ENCODE measurements at places on chromosomes 5 and 9.

DNA sequence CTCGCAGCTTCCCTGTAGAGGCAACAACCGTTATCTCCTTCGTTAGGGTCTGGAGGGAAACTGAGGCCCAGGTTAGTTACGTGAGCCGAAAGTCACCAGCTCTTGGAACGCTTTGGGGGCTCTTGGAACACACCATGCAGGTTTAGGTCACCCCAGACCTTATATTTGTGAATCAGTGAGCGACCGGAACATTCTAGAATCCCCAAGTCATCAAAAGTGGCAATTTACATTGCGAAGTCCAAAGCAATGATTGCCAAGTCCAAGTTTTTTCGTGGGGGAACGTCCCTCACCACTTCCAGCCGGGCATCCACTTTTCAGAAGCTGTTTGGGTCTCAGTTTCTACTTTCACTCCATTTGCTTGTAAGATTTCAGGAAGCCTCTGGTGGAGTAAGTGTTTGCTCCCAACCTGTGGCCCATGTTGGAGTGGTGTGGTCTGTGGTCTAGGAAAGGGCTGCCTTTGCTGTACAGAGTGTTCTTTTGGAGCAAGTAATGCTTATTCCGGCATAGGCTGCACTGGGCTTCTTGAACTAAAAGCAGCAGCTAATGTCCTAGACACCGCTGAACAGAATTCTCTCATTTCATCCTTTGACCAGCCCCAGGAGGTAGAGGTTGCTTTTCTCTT lies 32.8 kb upstream of the SPRY4 start:
- DNase-seq = no peak

GRCh38 chr9:13787234-13787833 lies 507.8 kb upstream of the MPDZ start:
- no peak for DNase-seq

GRCh38 chr9:86353655-86354010 lies 577 bp downstream of the TUT7 start:
- no peak for DNase-seq

DNA sequence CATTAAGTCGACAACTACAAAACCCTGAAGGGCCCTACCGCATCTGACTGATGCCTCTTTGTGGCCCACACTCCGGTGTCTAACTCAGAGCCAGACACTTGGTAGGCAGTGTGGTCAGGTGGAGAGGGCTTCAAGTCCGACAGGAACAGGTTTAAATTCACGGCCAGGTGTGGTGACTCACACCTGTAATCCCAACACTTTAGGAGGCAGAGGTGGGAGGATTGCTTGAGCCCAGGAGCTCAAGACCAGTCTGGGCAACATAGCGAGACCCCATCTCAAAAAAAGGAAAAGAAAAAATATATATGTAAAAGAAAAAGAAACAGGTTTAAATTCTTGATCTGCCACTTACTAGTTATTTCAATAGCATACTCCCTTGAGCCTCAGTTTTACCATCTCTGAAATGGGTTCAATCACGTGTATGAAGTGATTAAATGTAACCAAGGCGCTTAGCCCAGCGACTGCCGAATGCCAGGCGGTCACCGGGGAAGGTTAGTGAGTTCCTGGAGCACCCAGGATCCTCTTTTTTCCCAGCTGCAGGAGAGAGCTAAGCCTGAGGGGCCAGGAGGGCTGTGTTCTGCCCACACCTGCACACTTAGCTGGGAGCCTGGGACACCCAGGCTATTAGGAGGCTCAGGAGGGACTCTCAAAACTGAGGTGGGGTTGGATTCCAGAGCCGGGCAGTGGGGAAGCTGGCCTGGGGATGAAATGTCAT lies 943 bp downstream of the CLTB start:
- DNase-seq = no peak

GRCh38 chr5:1208743-1209488 lies 7.5 kb downstream of the SLC6A19 start:
- DNase-seq = no peak

- DNase-seq = no peak
Measured at GRCh38 chr5:105259581-105260217, 1697.1 kb upstream of the NUDT12 start.

DNA sequence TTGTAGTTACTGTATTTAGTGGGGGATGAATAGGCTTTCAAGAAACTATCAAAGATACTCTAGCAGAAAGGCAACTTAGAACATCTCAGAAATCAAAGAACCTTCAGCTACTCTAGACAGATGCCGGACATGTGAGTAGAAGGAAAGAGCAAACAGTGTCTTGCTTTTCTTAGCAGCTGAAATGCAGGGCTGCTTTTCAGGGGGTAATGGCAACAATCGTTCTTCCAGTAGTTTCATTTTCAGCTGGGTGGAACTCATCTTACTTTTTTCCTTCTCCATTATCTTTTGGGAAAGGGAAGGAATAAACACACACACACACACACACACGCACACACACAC lies 281.6 kb downstream of the CRB2 start:
- no peak for DNase-seq

DNA sequence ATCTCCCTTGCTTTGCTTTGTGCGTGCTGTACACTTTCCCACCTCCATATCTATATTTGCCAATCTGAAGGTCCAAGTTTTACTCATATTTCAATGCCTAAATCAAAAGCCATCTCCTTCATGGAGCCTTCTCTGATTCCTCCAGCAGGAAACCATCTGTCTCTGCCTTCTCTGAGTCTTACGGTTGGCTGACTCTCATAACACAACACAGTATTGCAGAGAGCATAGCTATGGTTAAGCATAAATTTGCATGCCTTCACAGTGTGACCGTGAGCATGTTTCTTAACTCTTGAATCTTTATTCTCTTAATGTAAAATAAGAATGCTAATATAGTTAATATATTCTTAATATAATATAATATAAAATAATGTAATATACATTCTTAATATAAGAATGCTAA lies 136.8 kb upstream of the PPP2R2B start:
- DNase-seq = no peak

- no peak for DNase-seq
Measured at GRCh38 chr9:111957856-111958631, 61.4 kb downstream of the UGCG start.

Data from stimulated activated CD8-positive, alpha-beta memory T cell treated with anti-CD3 and anti-CD28 coated beads, Interleukin-7, amount 100 ng/mL, for 1 hour (primary cell).